ENCODE measurements at places on chromosomes 16 and 17.

DNA sequence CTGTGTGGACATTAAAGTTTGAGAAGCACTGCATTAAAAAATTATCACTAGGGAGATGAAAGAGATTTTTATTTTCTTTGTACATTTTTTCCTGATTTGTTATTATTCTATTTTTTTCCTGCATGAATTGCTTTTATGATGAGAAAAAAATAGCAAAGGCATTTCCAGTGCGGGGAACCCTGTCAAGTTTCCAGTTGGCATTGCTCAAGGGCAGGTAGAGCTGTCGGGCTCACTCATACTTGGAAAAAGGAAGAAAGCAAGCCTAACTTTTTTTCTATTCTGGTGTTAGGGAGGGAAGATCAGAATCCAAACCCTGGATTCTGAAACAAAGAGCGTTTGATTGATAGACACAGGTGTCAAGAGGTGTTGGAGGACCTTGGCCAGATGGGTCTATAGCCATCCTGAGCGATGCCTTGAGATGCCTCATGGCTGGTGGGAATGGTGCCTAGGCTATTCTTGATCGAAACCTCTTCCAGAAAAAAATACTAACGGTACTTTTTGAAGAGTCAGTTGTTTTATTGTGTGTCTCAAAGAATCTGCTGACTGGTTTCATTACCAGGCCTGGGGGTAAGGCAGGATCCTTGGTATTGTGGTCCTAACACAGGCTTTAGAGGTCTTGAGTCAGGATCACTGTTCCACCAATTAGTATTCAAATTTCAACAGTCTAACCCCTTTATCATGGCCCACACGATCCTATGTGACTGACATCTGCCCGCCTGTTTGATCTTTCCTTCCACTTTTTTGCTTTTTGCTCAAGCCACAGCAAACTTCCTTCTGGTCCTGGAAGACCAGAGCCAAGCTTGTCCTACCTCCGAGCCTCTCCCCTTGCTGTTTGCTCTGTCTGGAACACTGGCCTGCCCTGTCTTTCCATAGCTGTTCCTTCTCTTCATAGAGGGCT lies 20.1 kb downstream of the SNX29 start:
- no peak for DNase-seq

GRCh38 chr16:56102906-56103305 lies 88.4 kb upstream of the GNAO1 start:
- no peak for DNase-seq

GRCh38 chr16:27232061-27232900 lies 29.0 kb downstream of the KDM8 start:
- DNase-seq = no peak

DNA sequence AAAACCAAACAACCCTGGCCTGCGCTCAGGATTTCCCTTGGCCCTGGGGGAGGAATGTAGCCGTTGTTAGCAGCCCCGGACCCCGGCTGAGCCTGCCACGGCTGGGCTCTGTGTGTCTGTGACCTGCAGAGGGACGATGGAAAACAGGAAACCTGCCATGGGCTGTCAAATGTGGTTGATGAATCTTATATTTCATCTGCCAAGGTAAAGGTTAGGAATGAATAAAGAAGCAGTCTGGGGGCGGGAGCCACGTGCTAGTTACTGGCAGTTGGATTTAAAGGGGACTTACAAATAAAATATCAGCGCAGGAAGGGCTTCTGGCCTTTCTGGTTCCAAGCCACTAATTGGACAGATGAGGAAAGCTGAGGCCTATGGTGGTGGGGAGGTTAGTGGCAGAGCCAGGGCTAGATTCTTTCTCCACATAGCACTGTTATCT lies at the start of gene KRT23:
Gene KRT23 (minus strand): TSS at position 263 of the 436 bp plus-strand sequence. CDS start 1,043 bp downstream, outside the sequence.
- DNase-seq = peak; percentile 9

- DNase-seq = no peak
Observed at GRCh38 chr16:65793781-65794180, 572.7 kb upstream of the CDH5 start.

- no peak for DNase-seq
Observed at GRCh38 chr16:46696957-46697356, 7.5 kb downstream of the ORC6 start.

GRCh38 chr17:7341842-7342241 lies 5.5 kb downstream of the ACAP1 start:
- no peak for DNase-seq

- no peak for DNase-seq
Observed at GRCh38 chr17:27993161-27993695, 49.2 kb upstream of the NLK start.

- DNase-seq = no peak
Observed at GRCh38 chr16:84044118-84044488, 1.5 kb upstream of the SLC38A8 start.

DNA sequence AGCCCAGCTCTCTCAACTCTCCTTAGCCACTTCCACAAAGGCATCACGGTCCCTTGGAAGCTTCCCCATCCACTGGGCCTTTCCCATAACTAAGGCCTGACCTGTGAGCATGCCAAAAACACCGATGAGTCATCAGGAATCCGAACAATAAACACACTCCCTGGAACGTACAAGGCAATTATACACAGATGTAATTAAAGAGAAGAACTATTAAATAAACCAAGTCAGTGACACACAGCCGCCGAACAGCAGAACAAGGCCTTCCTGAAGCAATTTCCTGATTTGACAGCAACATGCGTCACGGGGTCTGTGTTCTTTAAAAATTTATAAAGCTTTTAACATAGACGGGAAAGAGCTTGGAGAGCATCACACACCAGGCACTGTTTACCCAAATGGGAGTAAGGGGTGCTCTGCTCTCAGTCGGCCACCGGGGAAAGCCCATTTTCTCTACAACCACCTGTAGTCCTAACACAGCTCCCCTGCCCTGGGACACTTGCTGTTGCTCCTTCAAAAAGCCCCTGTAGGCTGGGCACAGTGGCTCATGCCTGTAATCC lies 29.4 kb downstream of the COG7 start:
- peak; percentile 88 for DNase-seq

GRCh38 chr16:47058295-47059086 lies 85.0 kb upstream of the DNAJA2 start:
- no peak for DNase-seq

DNA sequence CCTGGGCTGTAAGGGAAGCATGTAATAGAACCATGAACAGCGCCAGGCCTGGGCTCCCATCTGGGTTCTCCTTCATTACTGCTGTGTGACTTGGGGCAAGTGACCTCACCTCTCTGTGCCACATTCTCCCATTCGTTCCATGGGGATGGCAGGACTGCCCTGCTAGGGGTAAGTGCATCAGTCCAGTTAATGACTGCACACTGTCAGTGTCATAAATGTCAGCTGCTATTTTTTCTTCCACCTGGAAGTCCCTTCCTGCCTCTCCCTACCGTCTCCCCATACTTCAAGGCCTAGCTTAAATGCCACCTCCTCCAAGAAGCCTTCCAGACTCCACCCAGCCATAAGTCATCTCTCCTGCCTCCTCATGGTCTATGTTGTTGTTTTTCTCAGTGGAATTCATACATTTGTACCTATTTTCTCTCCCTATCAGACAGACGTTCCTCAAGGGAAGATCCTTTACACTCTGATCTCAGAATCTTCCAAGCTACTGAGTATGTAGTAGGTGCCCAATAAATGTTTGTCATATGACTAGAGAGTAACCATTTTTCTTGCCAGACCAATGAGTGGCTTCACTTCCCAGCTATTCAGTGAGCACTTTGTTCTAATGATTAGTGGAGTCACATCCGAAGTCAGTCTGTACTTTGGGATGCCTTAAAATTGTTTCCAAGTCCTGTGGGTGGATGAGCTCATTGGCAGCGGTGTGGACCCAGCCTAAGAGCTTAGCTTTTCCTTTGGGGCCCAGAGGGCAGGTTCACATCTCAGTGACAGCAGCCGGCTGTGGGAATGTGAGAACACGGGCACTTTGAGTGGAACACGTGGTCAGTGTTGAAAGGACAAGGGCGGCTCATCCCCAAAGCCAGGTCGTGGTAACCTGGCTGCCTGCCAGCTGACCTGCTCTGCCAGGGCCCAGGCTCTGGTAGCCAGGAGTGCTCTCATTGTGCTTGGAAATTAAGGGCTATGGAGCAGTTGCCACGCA lies 147.5 kb upstream of the GSE1 start:
- DNase-seq = peak; percentile 39

DNA sequence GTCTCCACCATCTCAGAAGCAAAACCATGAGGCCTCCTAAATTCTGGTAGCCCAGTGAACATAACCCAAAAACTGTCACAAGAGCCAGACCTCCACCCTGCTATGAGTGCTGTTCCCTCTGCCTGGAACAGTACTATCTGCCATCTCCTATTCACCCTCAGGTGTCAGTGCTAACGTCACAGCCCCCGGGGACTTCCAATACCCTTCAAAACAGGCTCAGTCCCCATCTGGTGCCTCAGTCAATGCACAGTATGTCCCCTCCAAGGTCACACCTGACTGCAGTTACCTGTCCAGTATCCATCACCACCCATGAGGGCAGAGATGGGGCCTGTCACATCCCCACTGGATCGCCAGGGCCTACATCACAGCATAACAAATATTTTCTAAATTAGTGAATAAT lies 11.5 kb downstream of the CREBBP start:
- DNase-seq = no peak

- DNase-seq = peak; percentile 69
Observed at GRCh38 chr16:64589836-64590235, 532.0 kb downstream of the CDH11 start.

DNA sequence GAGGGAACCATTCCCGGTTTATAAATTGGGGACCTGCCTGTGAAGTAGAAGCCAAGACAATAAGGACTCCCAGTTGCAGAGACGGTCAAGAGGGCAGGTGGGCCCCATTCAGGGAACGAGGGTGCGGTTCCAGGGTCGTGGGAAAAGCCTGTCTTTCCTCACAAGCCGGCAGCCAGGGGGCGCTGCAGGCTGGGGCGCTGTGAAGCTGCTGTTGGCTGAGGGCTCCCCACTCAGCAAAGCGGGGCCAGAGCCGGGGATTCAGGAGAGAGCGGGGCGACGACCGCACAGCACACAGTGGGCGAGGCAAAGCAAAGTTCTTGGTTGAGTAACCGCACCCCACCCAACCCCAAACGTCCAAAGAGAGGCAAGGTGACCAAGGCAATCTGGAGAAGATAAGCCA lies 24.9 kb downstream of the CDRT15 start:
- peak; percentile 23 for DNase-seq

GRCh38 chr17:2900842-2901241 lies 104.6 kb downstream of the RAP1GAP2 start:
- no peak for DNase-seq
